ENCODE measurements at places on chromosomes 13 and 19.
A peak's percentile ranks its signal among the peaks of the same experiment; 100 is the strongest.

- peak; percentile 69 for DNase-seq
Measured at GRCh38 chr19:36418287-36419001, at the start of gene ZFP82. TSS of gene ZFP82 (minus strand) at chr19:36418644. CDS start at chr19:36409789, 8,855 bp downstream.

- peak; percentile 81 for DNase-seq
Measured at GRCh38 chr13:19958155-19959111, at the start of gene ZMYM2. TSS of gene ZMYM2 (plus strand) at chr13:19958727. CDS start at chr13:19993073, 34,346 bp downstream.

DNA sequence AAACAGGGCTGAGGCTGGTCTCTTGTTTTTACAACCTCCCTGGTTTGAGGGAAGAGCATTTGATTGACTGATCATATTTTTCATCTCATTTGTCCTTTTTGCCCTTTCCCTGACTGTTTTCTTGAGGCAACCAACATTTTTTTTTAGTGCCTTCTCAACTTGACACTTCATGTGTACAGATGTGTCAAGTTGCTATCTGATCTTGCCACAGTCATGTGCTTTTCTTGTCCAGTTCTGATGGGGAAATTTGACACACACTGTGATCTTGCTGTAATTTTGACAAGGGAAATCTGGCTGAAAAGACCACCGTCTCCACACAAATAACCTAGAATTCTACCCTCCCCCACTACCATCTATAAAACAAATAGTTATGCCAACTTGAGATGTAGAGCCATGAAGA lies 329.6 kb downstream of the KCTD12 start:
- DNase-seq, result no peak

DNA sequence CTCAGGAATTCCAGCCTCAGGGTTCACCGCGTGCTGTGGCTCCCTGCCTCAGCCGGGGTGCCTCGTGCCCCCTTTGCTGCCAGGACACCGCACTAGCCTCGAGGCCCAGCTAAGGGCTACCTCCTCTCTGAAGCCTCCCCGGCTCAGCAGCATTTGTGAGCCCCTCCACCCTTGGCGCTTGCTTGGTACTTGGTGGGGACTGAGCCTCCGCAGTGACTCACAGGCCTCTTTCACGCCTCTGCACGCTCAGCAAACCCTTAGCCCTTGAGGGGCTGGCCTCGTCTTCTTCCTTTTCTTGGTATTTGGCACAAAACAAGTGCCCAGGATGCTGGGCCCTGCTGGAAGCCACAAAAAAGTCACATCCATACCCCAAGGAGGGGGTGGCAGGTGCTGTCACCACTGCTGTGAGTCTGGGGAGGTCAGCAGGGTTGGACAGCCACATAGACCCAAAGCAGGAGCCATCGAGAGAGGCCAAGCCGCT lies 85.4 kb upstream of the TM9SF2 start:
- DNase-seq, result no peak

DNA sequence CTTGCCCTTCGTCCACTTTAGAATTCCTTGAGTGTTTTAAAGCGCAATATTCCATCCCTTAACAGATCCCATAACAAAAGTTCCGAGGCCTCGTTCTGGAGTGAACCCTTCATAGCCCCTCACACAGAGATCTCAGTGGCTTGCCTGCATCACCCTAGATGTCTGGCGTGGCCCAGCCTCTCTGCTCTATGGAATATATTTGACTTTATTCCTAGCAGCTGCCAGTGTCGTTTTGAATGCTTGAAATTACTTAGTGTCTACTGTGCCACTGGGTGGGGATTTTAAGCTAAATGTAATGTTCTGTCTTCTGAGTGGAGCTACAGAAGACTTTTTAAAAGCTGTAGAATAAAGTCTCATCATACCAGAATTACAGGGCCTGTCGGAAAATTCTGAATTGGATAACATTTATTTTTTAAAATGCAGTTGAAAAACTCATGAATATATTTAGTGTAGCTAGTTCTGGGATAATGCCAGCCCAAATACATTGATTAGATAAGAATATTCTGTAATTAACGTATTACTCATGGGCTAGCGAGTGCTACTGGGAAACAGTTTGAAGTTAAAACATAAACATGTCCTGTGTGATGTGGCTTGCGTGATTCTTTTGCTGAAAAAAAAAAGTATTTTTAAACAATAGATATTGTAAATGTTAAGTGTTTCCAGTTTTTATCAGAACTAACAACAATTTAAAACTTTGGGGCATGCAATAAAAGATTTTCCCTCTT lies 111.8 kb downstream of the ESD start:
- no peak for DNase-seq

GRCh38 chr13:99312493-99312883 lies 5.3 kb upstream of the GPR183 start:
- DNase-seq, result no peak

- DNase-seq, result no peak
Measured at GRCh38 chr19:49440439-49441209, 703 bp downstream of the SLC17A7 start.

DNA sequence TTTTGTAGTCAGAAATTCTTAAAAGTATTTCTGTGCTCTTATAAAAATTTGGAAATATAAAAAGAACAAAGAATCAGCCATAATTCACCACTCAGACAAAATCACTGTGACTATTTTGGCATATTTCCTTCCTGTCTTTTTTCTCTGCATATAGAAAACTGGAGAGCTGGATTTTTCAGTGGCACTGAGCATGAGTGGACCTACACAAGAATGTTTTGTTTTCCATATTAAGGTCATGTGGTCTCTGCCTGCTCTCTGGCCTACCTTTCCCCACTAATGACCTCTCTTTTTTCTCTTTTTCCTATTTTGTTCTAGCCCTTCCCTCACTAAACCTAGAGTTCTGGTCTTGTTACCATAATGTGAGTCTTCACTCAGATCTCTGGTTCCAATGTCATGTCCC lies 17.6 kb upstream of the USP12 start:
- no peak for DNase-seq

DNA sequence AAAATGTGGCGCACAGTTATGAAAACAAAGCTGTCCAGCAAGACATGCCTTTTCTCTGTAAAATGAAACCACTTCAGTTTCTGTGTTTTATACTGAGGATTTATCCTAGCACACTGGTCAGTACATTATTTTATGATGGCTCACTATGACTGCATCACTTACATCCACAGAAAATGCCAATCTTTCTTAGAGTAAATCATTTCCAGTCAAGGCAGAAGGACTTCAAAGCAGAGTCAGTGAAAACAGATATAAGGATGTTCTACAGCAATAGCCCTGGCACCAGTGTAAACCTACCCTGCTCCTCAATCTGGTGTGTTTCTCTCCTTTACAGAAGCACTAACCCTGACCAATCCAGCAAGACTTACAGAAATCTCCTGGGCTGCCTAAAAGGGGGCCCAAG lies 473.5 kb downstream of the GPC6 start:
- DNase-seq, result no peak

- no peak for DNase-seq
Measured at GRCh38 chr13:89726690-89727435, 1620.6 kb upstream of the MIR17HG start.

GRCh38 chr19:39057615-39058014 lies 25.3 kb upstream of the FBXO27 start:
- DNase-seq, result no peak

DNA sequence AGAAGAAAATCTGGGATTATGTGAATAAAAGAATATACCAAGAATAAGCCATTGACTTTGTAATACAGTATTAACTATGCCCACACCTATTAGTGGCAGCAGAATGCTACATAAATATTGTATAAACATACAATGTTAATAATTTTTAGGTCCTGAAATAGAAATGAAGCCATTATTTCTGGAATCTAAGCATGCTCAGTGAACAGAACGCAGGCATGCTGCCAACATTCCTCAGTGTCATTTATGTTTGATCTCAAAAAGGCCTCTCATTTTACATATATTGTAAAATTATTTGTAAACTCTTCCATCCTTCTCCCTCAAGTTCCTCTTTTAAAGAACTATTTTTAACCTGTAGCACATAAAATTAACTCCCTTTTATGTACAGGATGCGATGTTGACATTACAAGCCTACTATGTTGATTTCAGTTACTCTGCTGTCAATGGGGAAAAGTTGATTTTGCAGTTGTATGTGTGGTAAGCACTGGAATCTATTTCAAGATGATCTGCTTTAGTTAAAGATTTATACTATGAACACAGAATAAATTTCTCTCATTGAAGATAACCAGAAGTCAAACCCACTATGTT lies 118.8 kb downstream of the VWA8 start:
- no peak for DNase-seq

- DNase-seq, result no peak
Measured at GRCh38 chr13:98650396-98651107, 73.6 kb upstream of the STK24 start.

Data from D721Med (cell line).